ENCODE measurements at places on chromosomes 2 and 18. TPM values are rescaled to one million over a fixed set of nuclear protein-coding genes. Genes with fewer than 3 reads are reported as not detected.

Gene PCARE
- not detected for total RNA-seq

DNA sequence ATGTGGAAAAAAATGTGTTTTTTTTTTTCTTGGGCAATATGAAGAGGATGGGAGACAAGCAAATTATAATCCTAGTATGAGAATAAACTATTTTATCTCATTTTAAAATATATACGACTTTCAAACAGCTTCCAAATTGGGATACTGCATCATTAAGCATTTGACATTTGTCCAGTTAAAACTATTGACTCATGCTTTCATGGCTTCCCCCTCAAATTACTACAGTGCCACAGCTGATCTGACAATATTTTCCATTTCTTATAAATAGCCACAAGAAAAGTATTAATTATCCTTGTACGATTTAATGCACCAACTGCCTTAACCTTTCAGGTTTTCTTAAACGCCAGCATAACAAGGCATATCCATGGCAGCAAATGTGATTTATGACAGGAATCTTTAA is 1134.8 kb upstream of the ZEB2 start:
- DNase-seq: no peak
- no peaks in the 10 kb centered on the region for H3K27me3 ChIP-seq
- H3K4me3 ChIP-seq: no peak overlapping the region
- no peak overlapping the region for H3K27ac ChIP-seq
- H3K4me1 ChIP-seq: no peaks in the 10 kb centered on the region

DNA sequence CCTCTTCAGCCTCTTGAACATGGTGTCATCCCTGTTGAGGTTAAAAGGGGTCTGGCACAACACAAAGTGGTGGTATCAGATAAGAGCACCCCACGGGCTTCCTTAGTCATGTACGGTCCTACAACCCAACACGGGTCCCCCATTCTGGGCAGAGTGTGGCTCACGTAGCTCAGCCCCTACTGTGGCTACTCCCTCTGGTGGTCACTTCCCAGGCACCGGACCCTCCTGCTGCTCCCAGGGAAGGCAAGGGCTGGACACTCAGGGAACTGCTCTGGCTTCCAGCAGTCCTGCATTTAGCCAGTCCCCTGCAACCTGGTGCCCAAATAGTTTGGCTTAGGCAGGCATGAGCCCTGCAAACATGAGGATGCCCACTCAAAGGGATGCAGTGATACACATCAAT is 58.6 kb downstream of the GALNT14 start:
- DNase-seq: no peak
- no peak overlapping the region for H3K27ac ChIP-seq
- no peak overlapping the region for H3K4me3 ChIP-seq
- no peaks in the 10 kb centered on the region for H3K4me1 ChIP-seq
- H3K27me3 ChIP-seq: no peaks in the 10 kb centered on the region

GRCh38 chr2:147030966-147031720 is 813.7 kb upstream of the ACVR2A start:
- no peak overlapping the region for H3K27ac ChIP-seq
- H3K4me1 ChIP-seq: peaks cover 9% of the 10 kb centered on the region
- H3K36me3 ChIP-seq: no peaks in the 10 kb centered on the region

GRCh38 chr18:22632191-22632590 is 214.5 kb upstream of the CTAGE1 start:
- H3K4me1 ChIP-seq: no peaks in the 10 kb centered on the region
- no peaks in the 10 kb centered on the region for H3K36me3 ChIP-seq

DNA sequence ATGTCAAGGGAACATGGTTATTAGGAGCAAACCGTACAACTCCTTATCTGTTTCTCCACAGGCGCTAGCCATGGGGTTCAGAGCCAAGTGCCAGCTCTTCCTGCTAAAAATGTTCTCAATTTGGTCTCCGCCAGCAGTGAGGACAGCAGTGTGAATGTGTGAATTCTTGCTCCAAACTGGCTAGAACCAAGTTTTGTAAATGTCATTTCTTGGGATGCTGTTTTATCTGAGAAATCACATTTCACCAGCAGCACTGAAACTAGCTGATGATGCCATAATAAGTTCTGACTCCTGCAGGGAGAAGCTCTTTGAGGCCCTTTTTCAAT is 140.6 kb upstream of the LGALSL start:
- DNase-seq: no peak
- no peak overlapping the region for H3K4me3 ChIP-seq
- no peaks in the 10 kb centered on the region for H3K36me3 ChIP-seq
- no peak overlapping the region for H3K27ac ChIP-seq

Gene TMEM169
- total RNA-seq: not detected

GRCh38 chr2:119255760-119256581 is 32.3 kb downstream of the STEAP3 start:
- no peaks in the 10 kb centered on the region for H3K4me1 ChIP-seq
- H3K27ac ChIP-seq: no peak overlapping the region
- peaks cover 22% of the 10 kb centered on the region for H3K36me3 ChIP-seq

Gene LCT
- total RNA-seq: not detected

Gene RUFY4
- not detected for total RNA-seq

DNA sequence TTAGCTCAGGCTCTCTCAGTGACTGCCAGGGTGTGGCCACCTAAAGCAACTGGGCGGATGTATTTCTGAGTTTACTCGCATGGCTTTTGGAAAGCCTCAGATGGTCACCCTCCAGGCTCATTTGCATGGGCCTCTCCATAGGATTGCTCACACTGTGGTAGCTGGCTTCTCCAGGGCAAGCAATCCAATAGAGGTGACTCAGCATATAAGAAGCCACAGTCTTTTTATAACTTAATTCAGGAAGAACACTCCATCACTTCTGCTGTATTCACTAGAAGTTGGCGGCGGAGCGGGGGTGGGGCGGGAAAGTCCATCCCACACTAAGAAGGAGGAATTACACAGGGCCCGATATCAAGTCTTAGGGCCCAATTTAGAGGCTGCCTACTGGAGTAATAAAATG is 3.6 kb upstream of the DOK6 start:
- no peak overlapping the region for H3K4me3 ChIP-seq
- no peak for DNase-seq
- no peak overlapping the region for H3K27ac ChIP-seq
- no peaks in the 10 kb centered on the region for H3K36me3 ChIP-seq
- H3K27me3 ChIP-seq: peaks cover 18% of the 10 kb centered on the region

- no peaks in the 10 kb centered on the region for H3K27me3 ChIP-seq
- no peak overlapping the region for H3K27ac ChIP-seq
- H3K36me3 ChIP-seq: no peaks in the 10 kb centered on the region
- no peaks in the 10 kb centered on the region for H3K4me1 ChIP-seq
Observed at GRCh38 chr2:167851323-167851860, 396.0 kb downstream of the STK39 start.

Gene GAREM2
- 1.5 TPM for total RNA-seq

DNA sequence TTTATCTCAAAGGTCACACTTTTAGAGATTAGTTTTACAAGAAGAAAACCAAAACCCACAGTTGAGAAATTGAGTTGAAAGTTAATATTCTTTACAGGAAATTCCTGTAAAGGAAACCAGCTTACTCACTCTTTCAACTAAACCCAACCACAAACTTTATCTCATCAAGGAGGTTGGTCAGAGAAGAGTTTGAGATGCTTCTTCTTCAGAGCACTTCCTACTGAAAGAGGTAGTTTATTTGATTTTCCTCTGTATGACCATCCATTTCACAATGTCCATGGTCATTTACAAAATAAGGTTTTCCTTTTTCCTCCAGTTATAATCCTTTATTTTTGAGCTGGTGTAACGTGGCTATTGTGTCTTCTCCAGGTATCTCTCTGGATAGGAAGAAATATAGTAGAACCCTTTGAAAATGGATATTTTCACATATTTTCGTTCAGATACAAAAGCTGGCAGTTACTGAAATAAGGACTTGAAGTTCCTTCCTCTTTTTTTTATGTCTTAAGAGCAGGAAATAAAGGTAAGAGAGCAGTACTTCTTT is 4.5 kb upstream of the IL18RAP start:
- DNase-seq: peak; percentile 13
- H3K27me3 ChIP-seq: no peaks in the 10 kb centered on the region
- no peak overlapping the region for H3K4me3 ChIP-seq
- H3K4me1 ChIP-seq: no peaks in the 10 kb centered on the region
- no peaks in the 10 kb centered on the region for H3K36me3 ChIP-seq

Gene AAMP
- 188 TPM for total RNA-seq

- no peak for DNase-seq
- no peaks in the 10 kb centered on the region for H3K4me1 ChIP-seq
- no peaks in the 10 kb centered on the region for H3K36me3 ChIP-seq
- H3K27me3 ChIP-seq: peaks cover 5% of the 10 kb centered on the region
Observed at GRCh38 chr2:1070601-1071000, 120.0 kb downstream of the SNTG2 start.

Gene TNFAIP6
- 10.5 TPM for total RNA-seq

Gene RTKN
- total RNA-seq: 111 TPM

DNA sequence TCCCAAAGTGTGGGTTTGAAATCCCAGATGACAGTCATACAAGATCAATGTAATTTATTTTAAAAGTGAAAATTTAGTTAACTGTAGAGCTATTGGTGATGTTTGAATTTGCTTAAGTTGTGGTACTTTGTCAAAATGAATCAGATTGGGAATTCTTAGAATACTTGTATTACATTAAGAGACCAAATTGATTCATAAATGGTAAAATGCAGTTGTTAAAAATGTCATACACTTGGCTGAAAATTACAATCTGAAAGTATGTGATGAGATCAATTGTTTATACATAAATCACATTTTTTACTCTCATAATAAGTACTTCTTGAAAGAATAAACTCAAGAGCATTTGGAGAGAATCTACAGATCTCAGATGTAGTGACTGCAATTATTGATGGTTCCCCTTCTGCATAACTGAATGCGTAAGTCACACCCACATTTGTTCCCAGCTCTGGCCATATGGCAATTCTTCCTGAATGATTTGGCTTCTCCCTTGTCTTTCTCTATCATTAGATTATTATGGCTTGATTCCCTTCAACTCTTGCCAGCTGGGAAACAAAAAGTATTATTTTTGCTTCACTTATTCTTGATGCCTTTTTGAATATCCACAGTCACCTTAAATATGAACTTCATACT is 558.5 kb downstream of the CPS1 start:
- no peaks in the 10 kb centered on the region for H3K4me1 ChIP-seq
- no peaks in the 10 kb centered on the region for H3K27me3 ChIP-seq
- no peak overlapping the region for H3K4me3 ChIP-seq
- no peaks in the 10 kb centered on the region for H3K36me3 ChIP-seq
- H3K27ac ChIP-seq: no peak overlapping the region

DNA sequence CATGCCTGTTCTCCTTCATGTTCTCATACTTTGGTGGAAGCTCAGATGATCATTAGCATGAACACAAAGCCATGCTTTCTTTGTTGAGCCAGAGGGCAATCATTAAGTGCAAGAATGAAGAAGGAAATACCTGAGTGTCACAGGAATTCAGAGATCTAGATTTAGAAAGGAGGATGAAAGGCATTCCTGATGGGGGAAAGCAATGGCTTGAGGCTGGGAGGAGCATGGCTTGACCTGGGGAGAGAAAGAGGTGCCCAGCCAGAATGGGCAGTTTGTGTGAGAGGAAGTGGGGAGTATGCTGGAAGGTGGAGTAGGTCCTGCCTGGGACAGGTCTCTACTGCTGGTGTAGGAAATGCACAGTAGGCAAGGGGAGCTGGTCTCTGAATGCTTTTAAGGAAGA is 35.1 kb downstream of the SLC4A3 start:
- peaks cover 5% of the 10 kb centered on the region for H3K27me3 ChIP-seq
- H3K4me1 ChIP-seq: no peaks in the 10 kb centered on the region
- no peak overlapping the region for H3K4me3 ChIP-seq
- DNase-seq: no peak
- H3K27ac ChIP-seq: no peak overlapping the region

Gene IRS1
- 12.8 TPM for total RNA-seq

GRCh38 chr2:171878481-171878993 is 15.5 kb downstream of the SLC25A12 start:
- peaks cover 11% of the 10 kb centered on the region for H3K36me3 ChIP-seq
- H3K4me1 ChIP-seq: peaks cover 7% of the 10 kb centered on the region
- DNase-seq: peak; percentile 29
- H3K27ac ChIP-seq: peak overlapping the region; percentile 62
- H3K27me3 ChIP-seq: no peaks in the 10 kb centered on the region

Gene GLI2
- total RNA-seq: 2.8 TPM

DNA sequence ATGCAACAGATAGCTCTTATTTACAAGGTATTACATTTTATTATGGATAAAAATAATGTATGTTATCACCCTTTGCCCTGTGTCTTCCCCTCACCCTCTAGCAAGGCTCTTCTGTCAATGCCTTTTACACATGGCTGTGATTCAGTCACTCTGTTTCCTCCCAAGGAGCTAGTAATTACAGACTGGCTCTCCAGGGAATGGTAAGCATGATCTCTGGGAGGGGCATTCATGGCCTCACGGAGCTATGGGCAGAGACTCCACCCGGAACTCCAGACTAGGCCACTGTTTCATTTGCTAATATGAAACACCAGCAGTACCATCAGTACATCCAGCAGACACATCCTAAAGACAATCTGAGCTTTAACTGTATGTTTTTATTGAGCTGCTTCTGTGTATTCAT is 410.9 kb upstream of the CYRIA start:
- no peak overlapping the region for H3K27ac ChIP-seq
- no peak for DNase-seq
- no peaks in the 10 kb centered on the region for H3K36me3 ChIP-seq
- H3K4me1 ChIP-seq: no peaks in the 10 kb centered on the region
- no peak overlapping the region for H3K4me3 ChIP-seq

- H3K4me3 ChIP-seq: no peak overlapping the region
- H3K27ac ChIP-seq: peak overlapping the region; percentile 57
- no peaks in the 10 kb centered on the region for H3K36me3 ChIP-seq
- peak; percentile 40 for DNase-seq
Observed at GRCh38 chr18:61606759-61607158, 273.5 kb downstream of the CDH20 start.

GRCh38 chr2:8214036-8214615 is 467.7 kb upstream of the ID2 start:
- H3K27ac ChIP-seq: no peak overlapping the region
- no peak for DNase-seq
- H3K27me3 ChIP-seq: no peaks in the 10 kb centered on the region
- no peaks in the 10 kb centered on the region for H3K36me3 ChIP-seq
- H3K4me1 ChIP-seq: no peaks in the 10 kb centered on the region

DNA sequence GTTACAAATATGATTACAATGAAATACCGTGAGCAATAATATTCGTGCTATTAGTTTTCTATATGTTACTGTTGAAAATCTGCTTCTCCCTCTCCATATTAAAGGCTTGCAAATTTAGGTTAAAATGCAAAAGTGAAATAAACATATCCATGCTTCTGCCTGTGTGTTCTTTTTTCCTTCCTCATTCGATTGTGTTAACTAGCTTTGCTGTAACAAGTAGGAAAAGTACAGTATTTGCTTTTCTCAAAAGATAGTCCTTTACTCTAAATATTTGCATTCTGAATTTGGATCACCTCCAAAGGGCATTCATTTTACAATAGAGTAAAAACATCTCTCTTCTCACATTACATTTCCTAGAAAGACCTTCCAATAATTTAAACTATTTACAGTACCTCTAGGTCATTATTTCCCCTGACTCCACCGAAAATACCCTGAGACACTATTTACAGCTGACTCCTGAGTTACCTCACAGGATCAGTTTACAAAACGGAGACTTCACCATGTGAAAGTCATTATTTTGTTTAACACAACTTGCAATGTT is 835.0 kb upstream of the FANCL start:
- H3K36me3 ChIP-seq: no peaks in the 10 kb centered on the region
- H3K4me3 ChIP-seq: no peak overlapping the region
- H3K4me1 ChIP-seq: no peaks in the 10 kb centered on the region
- no peak overlapping the region for H3K27ac ChIP-seq
- no peaks in the 10 kb centered on the region for H3K27me3 ChIP-seq
